ENCODE measurements at places on chromosomes 6 and 20.

GRCh38 chr20:24768713-24769601, 180.1 kb upstream of the CST7 start:
- no peak for DNase-seq

DNA sequence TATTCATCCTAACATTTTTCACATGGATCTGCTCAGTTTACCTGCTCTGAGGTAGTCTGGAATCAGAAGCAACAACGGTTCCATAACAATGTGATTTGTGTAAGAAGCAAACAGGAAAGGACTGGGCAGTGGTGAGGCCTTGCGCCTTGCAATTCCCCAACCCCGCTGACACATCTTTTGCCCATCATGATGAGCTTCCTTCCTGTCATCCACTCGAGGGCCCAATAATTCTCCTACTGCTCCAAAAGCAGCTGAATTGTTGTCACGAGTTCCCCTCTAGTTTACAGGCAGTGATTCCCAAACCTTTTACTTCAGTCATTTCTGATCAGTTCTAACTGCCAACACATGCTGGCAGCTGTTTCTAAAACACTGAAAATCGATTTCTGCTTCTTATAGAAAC, 22.9 kb downstream of the STX7 start:
- DNase-seq = no peak

GRCh38 chr20:34078540-34078939, 33.5 kb downstream of the EIF2S2 start:
- no peak for DNase-seq

GRCh38 chr20:63734946-63735858, 1.3 kb upstream of the LIME1 start:
- no peak for DNase-seq

DNA sequence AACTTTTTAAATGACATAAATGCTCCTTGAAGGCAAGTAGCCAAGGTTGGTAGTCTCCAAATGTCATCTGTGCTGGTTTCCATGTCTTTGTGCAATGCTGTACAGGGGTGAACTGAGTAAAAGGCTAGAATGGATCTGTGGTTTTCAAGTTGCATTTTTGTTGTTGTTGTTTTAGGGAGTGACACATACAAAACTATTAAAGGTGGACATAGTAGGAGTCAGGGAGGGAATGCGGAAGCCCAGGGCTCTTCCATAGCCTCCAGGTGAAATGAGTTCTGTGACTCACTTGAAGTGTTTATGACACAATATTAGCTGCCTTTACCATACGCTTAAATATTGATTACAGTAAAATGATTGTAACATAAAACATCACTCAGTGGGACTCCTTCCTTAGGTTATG, 22.5 kb upstream of the QKI start:
- no peak for DNase-seq

DNA sequence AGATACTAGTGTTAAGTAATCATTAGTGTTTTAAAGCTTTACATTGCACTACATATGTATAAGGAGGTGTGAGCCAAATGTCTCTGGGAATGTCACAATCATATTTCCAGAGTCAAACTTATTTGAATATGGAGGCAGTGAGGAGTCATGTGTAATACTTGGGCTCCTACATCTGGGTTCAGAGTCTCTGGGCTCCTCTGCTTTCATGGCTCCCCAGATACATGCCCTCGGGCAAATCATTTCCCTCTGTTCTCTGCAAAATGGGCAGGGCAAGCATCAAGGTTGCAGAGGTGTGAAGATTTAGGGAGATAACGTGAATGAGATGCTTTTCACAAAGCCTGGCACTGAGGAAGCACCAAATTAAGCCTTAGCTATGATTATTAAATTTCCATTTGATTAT, 138.3 kb upstream of the SGK1 start:
- no peak for DNase-seq

DNA sequence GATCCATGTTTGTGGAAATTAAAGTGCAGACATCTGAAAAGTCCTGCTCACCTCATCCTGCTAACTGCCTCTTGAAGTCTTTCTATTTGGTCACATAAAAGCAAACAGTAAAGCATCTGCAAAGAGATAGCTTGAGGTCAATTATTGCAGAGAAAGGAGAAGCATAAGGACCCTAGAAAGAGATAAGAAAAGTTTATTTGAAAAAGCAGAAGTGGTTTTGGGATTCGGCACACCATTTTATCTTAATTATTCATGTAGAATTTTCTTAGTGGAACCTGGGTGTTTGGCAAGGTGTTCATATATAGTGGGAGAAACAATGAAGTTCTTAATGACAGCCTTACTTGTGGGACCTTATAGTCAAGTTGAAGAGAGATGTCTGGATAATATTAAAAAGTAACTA, 280.8 kb downstream of the CENPW start:
- DNase-seq = no peak

GRCh38 chr6:145247692-145248419, 487.5 kb downstream of the EPM2A start:
- no peak for DNase-seq

DNA sequence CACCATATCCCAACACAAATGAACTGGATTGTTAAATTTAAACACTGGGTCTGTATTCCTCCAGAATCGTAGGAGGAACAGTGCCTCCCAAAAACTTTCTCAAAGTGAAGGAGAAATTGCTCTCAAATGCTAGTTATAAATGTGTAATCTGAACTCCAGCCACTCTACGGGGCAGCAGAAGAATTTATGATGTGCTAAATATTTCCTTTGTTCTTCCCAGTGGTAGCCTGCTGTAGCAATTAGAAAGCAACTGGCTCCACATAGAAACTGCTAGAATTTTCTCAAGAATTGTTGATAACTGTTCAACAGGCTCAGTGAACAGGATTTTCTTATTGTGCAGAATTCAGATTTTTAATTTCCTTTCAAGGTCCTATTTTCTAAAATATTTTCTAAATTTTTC, 49.8 kb upstream of the EYA4 start:
- DNase-seq = no peak

DNA sequence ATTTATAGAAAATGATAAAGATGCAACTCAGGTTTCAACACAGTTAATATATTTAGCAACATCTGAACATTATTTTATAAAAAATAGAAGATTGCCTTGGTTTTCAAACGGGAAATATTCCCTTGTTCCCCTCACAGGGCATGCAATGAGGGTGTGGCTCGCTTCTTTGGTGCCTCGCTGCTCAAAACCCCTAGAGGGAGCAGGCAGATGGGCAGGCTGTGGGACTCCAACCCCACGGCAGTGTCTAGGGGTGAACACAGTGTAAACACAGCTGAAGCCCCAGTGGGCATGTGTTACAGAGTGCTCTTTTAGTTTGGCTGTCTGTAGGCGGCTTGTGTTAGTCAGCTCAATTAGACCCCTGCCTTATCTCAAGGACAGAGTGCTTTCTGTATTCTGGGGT, 560.8 kb upstream of the IMPG1 start:
- DNase-seq = no peak

GRCh38 chr20:57252559-57253162, 13.8 kb downstream of the BMP7 start:
- no peak for DNase-seq

- no peak for DNase-seq
These were observed 670.9 kb downstream of the QKI start for GRCh38 chr6:164085091-164086075.

GRCh38 chr6:36426622-36427021, 16.0 kb downstream of the PXT1 start:
- DNase-seq = no peak

GRCh38 chr20:54062812-54063280, 7.5 kb downstream of the BCAS1 start:
- DNase-seq = no peak

- DNase-seq = no peak
These were observed 5.5 kb upstream of the ABCF1 start for GRCh38 chr6:30565772-30566171.

- no peak for DNase-seq
These were observed 40.9 kb downstream of the NCOA7 start for GRCh38 chr6:125831659-125832058.

GRCh38 chr20:61297986-61298385, 45.9 kb downstream of the CDH4 start:
- DNase-seq = no peak

DNA sequence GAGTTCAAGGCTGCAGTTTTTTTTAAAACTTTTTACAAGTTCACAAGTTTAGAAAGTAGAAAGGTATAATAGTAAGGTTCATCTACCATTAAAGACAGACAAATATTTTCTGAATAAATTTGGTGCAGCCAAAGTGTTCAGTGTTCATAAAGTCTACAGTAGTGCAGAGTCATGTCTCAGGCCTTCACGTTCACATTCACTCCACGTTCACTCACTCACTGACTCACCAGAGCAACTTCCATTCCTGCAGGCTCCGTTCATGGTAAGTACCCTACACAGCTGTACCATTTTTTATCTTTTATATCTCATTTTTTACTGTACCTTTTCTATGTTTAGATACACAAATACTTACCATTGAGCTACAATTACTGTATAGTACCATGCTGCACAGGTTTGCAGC, 67.6 kb downstream of the B4GALT5 start:
- no peak for DNase-seq

- DNase-seq = no peak
These were observed 72.6 kb downstream of the CDKAL1 start for GRCh38 chr6:20606831-20607230.

DNA sequence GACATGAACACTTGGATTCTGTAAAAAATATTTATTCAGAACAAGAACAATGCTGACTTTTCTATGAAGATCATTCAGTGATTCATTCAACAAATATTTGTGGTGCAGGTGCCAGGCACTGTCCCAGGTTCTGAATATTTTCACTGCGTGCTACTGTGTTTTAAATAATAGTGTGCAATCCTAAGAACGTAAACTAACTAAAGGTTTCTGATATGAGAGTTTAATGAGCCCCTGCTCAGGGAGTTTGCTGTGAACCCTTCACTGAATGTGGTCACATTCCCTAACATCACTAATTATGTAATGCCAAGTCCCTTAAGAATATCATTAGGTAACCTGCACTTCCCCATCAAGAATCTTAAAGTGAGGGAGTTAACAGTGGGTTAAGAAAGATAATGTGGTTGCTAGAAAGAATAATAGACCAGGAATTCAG, 1.7 kb upstream of the TMEM170B start:
- DNase-seq = no peak

- no peak for DNase-seq
These were observed 30.5 kb downstream of the PLCB4 start for GRCh38 chr20:9099372-9099771.

- no peak for DNase-seq
These were observed 63.5 kb downstream of the HMGN3 start for GRCh38 chr6:79170959-79171358.
